ENCODE measurements at places on chromosomes 1 and 21.

DNA sequence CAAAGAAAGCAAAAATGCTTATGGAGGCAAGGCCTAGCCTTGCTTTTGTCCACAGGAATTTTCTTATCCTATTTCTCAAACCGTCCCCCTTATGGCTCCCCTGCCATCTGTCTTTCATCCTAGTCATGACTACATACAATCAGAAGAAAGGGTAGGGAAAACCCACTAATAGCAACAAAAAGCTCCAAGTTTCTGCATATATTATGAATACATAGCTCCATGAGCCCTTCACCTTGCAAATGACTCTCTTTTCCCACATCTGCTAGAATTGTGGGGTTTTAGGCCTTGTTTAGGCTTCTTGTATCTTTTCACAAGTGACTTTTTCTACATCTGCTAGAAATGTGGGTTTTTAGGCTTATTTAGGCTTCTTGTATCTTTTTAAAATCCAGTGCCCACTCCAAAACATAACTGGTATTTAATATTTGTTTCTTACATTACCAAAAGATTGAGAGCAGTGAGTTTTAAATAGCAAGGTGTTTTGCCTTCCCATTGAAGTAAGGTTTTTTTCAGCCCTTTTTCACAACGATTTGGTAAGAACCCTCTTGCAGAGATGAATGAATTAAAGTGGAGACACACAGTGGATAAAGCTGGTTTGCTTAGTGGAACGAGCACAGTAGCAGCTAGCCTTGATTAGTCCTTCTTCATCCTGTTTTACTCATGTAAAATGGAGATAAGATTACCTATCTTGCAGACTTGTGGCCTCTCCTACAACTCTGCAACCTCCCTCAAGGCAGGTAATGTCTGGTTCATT is 4.4 kb downstream of the GADD45A start:
- no peak for DNase-seq

- DNase-seq = no peak
These were observed 39.6 kb upstream of the PLEKHO1 start for GRCh38 chr1:150110116-150110515.

DNA sequence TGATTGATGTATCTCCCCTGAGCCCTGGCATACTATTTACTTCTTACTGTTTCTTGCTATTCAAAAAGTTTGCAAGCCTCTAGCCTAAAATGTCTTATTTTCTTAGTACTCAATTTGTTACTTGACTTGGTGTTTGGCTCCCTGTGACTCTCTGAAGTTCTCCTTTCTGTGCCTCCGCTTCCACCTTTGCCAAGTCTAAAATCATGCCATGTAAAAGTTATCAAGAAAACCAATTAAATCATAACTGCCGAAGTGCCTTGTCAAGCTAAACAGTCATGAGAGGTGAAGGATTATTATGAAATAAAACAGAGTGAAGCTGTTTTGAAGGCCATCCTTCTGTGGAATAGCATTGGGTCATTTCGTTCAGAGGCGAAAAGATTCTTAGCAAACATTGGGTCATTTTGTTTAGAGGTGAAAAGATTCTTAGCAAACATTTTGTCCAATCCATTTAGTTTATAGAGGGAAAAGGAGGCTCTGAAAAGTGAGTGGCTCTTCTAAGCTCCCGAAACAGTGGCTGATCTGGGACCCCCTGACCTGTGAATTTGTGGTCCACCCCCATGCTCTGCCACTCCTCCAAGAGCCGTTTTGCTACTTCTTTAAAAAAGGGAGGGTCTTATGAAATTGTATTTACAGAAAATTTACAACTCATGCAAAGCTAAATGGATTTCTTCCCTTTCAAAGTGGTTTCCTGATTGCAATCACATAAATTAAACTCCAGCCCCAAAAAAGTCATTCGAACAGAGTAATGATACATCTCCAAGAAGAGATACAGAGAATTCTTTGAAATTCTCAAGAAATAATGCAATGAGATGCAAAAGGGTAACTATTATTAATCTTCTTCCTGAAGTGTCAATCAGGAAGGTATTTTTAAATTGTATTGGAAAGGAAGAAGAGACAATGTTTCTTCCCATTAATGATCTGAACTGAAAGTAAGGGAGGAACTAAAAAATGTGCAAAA is 141.4 kb downstream of the RUNX1 start:
- no peak for DNase-seq

DNA sequence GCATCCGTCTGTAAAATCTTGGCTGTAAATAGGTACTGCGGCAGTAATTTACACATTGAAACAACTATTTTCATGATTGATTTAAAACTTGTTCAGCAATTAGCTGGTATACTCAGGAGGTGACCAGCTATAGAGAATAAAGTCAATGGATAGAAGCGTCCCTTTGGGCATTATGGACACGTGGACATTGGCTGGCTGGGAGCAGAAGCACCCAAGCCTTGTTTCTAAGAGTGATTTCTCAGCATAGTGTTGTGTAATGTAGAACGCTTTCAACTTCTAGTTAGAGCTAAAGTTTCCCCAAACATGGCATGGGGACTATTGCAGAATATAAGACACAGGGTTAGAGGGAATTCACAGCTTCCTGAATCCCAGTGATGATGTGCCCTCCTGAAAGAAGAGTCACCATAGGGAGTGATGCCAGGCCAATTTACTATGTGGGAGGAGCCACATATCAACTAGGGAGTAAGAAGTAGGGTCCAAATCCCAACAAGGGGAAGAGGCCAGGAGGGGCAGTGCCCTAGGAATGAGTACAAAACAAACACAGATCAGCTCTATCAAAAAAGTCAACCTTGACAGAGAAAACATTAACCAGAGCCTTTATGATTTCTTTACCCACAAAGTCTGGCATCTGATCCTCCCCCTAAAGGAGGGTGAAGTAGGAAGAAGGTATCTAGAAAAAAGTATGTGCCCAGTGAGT is 92.7 kb downstream of the SUSD4 start:
- DNase-seq = no peak

DNA sequence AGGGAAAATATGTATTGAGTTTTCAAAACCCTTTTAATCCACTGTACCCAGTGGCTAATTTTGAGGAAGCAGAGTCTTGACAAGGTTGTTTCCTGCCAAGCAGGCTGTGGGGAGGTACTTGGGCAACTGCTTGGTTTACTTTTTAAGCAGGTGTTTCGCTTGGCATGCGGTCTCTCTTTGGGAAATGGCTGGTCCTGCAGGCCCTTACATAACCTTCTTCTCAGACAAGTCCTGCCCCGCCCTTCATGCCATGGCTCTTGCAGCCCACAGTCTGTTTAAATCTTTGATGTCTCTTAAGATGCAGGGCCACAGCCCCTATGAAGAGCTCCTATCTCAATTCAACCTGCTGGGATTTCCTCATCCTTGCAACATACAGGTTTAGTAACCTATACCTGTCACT is 36.0 kb upstream of the ABCD3 start:
- DNase-seq = no peak

GRCh38 chr1:148317288-148317985 is 165.4 kb upstream of the NBPF11 start:
- no peak for DNase-seq

DNA sequence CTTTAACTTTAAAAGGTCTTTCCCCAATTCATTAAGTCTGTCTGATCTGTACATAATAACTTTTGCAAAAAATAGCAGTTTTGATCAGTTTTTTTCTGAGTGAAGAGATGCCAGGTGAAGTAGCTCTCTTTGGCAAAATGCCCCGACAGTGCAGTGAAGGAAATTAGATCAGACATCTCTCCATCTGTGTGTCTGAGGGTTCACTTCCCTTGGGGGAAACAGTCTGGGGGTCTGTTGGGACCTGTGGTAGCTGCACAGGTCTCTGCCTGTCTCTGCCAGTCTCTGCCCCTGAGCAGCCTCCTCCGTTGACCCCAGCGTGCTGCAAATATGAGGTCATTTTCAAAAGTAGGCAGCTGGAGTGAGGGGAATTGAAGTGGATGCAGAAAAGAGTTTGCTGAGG is 54.5 kb downstream of the TBCE start:
- DNase-seq = no peak

DNA sequence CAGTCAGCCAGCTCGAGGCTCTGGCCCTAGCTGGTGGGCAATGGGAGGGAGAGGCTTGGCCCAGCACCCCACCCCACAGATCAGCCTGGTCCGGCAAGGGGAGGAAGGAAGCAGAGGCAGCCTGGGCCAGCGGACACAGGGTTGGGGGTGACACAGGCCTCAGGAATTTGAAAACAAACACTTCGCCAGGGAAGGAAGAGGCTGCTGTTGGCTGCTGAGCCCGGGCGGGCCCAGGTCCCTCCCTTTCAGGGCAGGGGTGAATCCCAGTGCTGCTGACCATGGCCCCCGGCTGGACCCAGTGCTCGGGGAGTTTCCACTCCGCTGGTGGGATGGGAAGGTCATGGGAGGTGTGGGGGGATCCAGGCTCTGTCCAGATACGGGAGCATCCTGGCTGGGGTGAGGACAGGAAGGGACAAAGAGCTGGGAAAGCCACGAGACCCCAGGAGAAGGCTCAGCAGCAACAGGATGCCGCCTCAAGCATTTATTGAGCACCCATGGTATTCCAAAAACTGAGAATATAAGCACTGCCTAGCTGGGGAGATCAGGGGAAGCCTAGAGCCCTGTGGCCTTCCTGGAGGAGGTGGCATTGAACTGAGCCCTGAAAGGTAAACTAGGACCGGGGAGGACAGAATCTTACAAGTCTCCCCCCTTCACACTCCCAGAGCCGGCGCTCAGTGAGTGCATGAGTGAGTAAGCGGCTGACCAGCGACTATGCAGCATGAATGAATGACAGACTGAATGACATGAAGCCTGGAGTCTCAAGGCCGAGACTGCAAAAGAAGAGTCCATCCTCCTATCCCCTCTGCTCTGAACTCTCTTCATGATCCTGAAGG is 26.2 kb upstream of the EPHA2 start:
- no peak for DNase-seq

DNA sequence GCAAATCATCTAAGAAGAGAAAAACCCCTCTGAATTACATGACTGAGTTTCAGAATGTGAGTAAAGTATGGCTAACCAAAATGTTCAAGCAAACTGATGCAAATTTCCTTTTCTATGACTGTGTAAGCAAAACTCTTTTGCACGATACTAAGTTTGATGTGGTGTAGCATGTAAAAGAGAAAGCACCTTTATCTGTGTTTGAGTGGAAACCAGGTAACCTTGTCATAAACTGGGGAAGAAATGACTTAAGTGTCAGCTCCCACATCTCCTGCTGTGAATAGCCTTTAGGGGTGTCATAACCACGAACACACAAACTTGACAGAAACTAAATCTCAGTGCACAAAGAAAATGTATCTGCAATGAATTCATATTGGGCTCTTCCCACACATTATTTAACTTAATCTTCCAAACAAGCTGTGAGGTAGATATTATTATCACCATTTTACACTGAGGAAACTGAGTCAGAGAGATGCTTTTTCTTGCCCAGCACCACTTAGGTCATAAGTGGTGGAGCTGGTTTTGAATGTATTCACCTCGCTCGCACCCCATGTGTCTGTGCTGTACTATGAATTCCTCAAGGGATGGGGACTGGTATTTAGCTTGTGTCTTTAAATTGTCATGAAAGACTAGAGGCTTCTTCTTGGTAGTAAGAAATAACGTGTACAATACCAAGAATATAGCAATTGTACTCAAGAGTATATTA is 32.9 kb upstream of the IL12RB2 start:
- DNase-seq = no peak
